ENCODE measurements at places on chromosomes 4 and X.

DNA sequence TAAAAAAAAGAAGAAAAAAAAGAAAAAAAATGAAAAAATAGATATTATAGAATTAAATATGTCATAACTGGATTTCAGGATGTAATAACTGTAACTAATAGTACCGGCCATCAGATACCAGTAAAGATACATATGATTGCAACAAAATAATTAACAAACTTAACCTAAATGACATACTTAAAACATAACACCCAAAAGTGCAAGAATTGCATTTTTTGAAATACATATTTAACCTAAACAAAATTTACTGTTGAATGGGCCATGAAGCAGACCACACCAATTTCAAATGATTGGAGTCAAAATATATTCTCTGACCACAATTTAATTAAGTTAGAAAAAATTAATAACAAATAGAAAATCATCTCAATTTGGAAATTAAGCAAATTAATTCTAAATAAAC is 33.1 kb downstream of the GABRA3 start:
- DNase-seq = no peak

DNA sequence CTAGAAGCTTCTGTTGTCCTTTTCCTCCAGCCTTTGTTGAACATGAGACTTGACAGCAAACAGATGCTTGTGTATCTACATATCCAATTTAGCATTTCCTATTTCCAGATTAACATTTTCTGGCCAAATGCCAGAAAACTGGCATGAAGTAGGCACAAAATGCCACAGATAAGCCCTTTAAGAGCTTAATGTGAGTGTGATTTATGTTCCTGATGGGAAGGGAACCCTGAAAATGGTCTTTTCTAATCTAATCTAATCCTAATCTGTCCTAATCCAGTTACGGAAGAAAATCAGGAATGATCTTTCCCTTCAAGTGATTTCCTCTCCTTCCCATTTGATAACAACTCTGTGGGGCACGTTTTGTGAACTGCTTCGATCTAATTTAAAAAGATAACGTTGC is 133.0 kb upstream of the C1QTNF7 start:
- no peak for DNase-seq

DNA sequence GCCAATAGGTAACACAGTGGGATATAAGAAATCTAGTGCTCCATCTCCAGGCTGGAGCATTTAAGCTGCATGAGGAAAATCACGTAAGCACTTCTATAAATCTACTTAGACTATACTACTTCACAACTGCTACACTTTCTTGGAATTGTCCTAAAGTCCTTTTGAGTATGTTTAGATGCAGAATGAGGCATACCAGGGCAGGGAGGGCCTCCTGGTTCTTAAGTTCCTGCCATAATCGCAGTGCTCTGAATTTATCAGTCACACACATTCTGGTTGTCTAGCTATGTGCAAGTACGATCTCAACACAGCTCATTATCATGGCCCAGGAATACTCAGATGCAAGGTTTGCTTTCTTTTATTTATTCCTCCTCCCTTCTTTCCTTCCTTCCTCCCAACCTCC is 130.3 kb downstream of the GUCY2F start:
- DNase-seq = no peak

- DNase-seq = no peak
Measured at GRCh38 chr4:130077275-130077674, 981.3 kb downstream of the C4orf33 start.

Data from posterior cingulate gyrus (tissue), 11 donors.